Activated T-cell treated with anti-CD3 and anti-CD28 coated beads, Interleukin-2, amount 50 U/mL, for 72 hours (primary cell): ENCODE measurements at places on chromosomes 6 and 20. TPM values are rescaled to one million over a fixed set of nuclear protein-coding genes. Genes with fewer than 3 reads are reported as not detected.
A peak's percentile ranks its signal among the peaks of the same experiment; 100 is the strongest.

The MAP3K5 gene
- total RNA-seq = 18.5 TPM

The KIF25 gene
- total RNA-seq = not detected

The CCN6 gene
- 0.25 TPM for total RNA-seq

The OR12D1 gene
- total RNA-seq = not detected

The ZNF334 gene
- total RNA-seq = 1.5 TPM

- DNase-seq = no peak
Measured at GRCh38 chr20:50491168-50491567, 19.0 kb upstream of the PTPN1 start.

GRCh38 chr6:166595061-166595780 is 8.7 kb upstream of the RAMACL start:
- DNase-seq = no peak

DNA sequence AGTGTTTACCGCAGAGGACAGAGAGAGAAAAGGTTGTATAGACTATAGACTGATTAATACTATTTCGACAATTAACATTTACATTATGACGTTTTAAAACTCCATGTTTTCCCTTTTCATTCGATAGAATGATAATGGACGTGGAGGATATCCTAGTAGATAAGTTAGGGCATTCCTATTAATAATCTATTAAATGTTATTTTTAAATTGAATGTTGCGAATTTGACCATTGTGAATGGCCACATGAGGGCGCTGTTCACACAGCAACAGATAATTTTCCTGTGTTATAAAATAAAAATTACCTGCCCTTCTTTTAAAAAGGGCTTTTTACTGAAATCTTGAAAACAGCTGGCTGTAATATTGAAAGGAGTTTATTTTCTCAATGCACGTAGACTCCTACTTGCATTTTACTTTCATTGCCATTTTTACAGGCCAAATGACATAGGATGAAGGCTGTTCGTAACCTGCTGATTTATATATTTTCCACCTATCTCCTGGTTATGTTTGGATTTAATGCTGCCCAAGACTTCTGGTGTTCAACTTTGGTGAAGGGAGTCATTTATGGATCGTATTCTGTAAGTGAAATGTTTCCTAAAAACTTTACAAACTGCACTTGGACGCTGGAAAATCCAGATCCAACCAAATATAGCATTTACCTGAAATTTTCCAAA is 3.3 kb downstream of the ADGRB3 start:
- peak; percentile 21 for DNase-seq

DNA sequence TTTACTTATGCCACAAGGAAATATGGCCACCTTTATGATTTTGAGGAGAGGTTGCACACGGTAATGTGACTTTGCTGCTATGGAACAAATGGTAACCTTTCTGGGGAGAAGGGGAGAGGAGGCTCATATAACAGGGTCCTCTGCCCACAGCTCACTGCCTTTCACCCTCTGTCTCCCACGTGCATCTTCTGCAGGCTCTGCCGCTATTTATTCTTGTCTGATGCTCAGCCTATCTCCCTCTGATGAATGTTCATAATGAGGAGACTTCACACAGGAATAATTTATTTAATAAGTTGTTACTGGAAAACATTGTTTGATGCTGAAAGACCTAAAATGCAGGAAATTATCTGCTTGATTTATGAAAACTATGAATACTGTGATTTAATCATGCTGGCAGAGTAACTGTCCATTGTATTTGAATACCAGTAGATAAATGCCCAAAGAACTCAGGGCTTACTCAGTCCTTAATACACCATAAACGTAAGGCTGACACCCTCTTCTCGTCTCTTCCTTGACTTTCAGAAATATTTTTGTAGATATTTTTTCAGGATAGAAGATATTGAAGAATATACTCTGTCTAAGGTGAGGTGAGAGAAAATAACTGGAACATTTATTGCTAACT is 721.1 kb downstream of the QKI start:
- no peak for DNase-seq

DNA sequence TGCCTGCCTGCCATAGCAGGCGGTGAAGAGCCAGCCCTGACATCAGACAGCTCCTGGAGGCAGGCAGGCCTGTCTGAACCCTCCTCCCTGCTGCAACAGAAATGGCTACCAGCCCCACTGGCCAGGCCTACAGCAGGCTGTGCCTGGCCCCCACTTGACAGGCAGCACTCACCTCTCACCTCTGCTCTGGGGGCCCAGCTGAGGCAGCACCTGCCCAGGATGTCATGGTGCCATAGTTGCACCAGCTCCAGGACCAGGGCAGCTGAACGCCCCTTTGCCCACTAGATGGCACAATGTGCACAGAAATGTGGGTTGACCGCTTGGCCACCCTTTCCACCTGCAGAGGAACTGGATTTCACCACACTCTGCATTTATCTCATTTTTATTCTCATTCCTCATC is 30.6 kb downstream of the MRPL14 start:
- DNase-seq = peak; percentile 79

- no peak for DNase-seq
Measured at GRCh38 chr20:29689411-29690225, 1567.8 kb upstream of the DEFB115 start.

GRCh38 chr6:118752803-118753202 is 101.4 kb upstream of the CEP85L start:
- DNase-seq = no peak
